ENCODE measurements at places on chromosomes 4 and X. TPM values are rescaled to one million over a fixed set of nuclear protein-coding genes. Genes with fewer than 3 reads are reported as not detected.
A peak's percentile ranks its signal among the peaks of the same experiment; 100 is the strongest.

CT45A3 gene
- not detected for total RNA-seq

MBNL3 gene
- total RNA-seq = 27.8 TPM

DCAF4L1 gene
- 0.08 TPM for total RNA-seq

- no peak for ATAC-seq
Measured at GRCh38 chrX:132501606-132502005, 12.8 kb upstream of the MBNL3 start.

DNA sequence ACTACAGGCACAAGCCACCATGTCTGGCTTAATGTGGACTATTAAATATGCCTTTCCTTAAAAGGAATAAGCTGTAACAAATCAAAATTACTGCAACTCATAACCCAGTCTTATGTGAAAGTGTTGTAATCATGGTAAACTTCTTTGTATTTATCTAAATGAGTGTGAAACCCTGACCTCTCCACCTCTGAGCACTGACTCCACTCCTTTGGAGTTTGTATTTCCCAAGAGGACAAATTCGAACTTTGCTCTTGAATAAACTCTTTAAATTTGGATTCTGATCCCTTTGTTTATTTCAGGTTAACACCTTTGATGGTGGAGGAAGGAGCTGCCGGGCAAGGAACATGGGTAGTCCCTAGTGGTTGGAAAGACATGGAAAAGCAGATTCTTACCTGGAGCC, 48.3 kb upstream of the FAM9A start:
- no peak for ATAC-seq

- ATAC-seq = peak; percentile 42
Measured at GRCh38 chr4:159077702-159078495, 25.0 kb upstream of the RAPGEF2 start.

DNA sequence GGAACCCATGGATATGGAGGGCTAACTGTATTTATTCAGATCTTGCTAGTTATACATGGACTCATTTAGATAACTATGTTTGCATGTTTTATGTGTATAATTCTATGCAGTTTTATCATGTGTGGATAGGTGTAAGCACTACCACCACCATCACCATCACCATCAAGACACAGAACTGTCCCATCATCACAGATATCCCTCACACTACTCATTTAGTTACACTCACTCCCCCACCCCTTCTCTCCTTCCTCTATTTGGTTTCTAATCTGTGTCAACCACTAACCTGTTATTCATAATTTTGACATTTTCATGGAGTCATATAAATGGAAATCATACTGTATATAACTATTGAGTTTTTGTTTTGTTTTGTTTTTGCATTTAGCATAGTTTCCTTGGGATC, 43.7 kb downstream of the STAG2 start:
- no peak for ATAC-seq

DNA sequence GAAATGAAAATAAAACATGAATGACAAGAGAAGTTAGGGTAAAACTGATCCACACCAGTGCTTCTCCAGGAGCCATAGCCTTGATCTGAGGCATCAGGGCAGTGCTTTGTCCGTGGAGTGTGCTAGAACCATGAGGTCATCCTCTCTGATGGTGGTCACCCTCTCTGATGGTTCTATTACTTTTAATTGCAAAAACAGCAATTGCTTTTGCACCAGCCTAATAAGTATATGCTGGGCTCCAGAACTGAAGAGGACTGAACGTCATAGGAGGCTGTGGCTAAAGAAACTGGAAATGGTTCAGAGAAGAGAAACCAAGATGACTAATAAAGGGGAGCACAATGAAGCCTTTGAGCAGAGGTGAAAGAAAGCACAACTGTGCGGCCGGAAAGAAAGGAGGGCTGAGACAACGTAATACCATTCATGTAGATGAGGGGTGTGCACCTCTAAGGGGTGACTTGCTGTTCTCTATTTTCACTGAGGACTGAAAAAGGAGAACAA, 17.0 kb upstream of the TMEM154 start:
- peak; percentile 91 for ATAC-seq

DNA sequence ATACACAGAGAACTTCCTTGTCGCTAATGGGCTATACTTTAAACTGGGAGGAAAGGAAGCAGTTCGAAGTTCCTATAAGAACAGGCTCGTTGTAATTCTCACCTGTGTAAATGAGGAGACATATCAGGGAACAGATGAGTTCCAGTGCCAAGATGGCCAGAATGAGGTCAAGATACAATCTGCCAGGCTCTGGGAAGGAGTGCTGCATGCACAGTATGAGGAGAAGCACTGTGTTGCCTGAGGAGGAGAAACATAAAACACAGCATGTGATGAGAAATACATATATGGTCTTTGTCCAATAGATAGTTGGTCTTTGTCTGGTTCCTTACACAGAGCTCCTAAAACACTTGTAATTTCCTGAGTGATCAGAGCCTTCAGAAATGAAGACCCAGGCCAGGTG, 24.3 kb downstream of the TMEM192 start:
- ATAC-seq = no peak

- ATAC-seq = no peak
Measured at GRCh38 chrX:7316887-7317286, 168.9 kb upstream of the PUDP start.

GRCh38 chrX:41382714-41383645, 49.0 kb downstream of the DDX3X start:
- no peak for ATAC-seq
